Left ventricle myocardium inferior (tissue), 1 donor: ENCODE measurements at places on chromosomes 11 and 22. TPM values are rescaled to one million over a fixed set of nuclear protein-coding genes. Genes with fewer than 3 reads are reported as not detected.

- no peaks in the 10 kb centered on the region for H3K36me3 ChIP-seq
- peak overlapping the region; percentile 96 for H3K27ac ChIP-seq
- peaks cover 50% of the 10 kb centered on the region for H3K4me1 ChIP-seq
- H3K27me3 ChIP-seq, result no peaks in the 10 kb centered on the region
- DNase-seq, result peak; percentile 83
Measured at GRCh38 chr11:7512525-7513233, 1.1 kb upstream of the PPFIBP2 start.

- H3K27ac ChIP-seq, result peak overlapping the region; percentile 61
- H3K4me3 ChIP-seq, result no peak overlapping the region
Measured at GRCh38 chr11:10387206-10388083, 67.6 kb upstream of the AMPD3 start.

GRCh38 chr11:83060965-83061364 lies 10.7 kb downstream of the RAB30 start:
- H3K4me1 ChIP-seq, result peaks cover 67% of the 10 kb centered on the region
- no peak for DNase-seq
- no peak overlapping the region for H3K4me3 ChIP-seq
- H3K27me3 ChIP-seq, result no peaks in the 10 kb centered on the region
- H3K27ac ChIP-seq, result no peak overlapping the region
- H3K36me3 ChIP-seq, result no peaks in the 10 kb centered on the region

Gene APOA4
- not detected for total RNA-seq

DNA sequence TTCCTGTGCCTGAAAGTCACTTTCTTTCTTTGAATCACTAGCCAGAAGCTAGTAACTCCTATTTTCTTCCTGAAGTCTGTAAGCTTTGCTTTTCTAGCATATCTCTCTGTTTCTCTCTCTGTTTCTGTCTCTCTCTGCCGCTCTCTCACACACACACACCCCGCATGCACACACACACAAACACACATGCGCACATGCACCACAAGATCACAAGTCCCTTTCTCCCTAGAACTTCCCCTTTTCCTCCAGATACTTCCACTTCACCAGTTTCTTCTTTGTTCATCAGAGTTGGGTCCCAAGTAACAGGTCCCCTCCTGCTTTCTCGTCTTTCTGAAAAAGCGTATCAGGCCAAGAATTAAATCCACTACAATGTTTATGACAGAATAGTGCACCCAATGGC lies 148.5 kb upstream of the HSD17B12 start:
- no peaks in the 10 kb centered on the region for H3K4me1 ChIP-seq
- H3K27ac ChIP-seq, result no peak overlapping the region
- H3K4me3 ChIP-seq, result no peak overlapping the region
- no peak for DNase-seq
